Mucosa of descending colon (tissue), 3 donors: ENCODE measurements at places on chromosomes 4 and X.

DNA sequence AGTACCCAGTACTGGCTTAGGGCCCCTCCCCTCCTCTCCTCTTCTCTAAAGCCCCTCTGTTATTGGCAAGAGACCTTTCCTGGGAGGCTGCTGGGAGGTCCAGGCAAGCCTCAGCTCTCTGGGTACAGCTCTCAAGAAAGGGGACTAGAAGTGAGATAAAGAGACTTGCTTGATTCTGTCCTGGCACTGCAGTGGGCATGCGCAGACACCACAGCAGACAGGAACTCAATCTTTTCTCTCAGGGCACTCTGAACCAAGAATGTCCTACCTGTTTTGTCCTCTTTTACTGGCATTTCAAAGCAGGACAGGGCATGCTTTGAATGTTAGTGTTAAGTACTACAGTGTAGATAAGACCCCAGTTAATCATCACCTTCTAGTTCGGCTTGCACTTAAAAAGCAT, 74.9 kb downstream of the NYX start:
- no peak for DNase-seq

- no peak for DNase-seq
These were observed 62.9 kb upstream of the SLC7A11 start for GRCh38 chr4:138305050-138305449.

- DNase-seq: no peak
These were observed 13.2 kb upstream of the FAM3A start for GRCh38 chrX:154529206-154529612.

DNA sequence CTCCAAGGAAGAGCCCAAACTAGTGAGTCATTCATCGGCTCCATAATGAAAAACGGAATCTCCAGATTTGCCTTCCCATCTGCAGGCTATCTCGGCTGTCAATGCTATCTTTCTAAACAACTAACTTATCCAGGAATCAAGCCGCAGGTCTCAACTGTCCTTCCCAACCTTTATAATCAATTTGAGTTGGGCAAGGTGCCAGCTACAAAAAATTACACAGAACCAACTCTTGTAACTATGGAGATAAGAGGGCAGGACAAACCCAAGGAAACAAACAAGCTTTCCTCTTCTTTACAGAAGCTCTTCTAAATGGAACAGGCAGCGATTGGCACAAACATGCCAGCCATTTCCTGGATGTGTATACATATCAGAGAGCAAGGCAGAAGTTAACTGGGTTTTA, 61.2 kb upstream of the RAI2 start:
- DNase-seq: no peak

DNA sequence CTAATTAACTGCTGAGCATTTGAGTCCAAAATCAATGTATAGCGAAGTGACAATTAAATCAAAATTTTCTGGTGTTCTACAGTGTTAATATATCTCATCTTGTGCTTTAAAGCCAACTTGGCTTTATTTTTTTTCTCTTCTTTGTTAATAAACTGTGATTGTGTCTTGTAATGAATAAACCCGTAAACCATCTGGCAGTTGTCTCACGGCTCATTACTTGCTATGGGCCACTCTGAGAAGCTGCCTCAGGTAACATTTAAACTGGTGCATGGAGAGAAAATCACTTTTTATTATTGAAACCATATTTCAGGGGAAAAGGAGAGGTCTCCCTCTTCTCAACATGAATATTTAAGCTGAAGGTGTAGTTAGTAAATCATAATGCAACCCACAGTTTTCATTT, 694.0 kb downstream of the KCTD8 start:
- no peak for DNase-seq
